Cardiac muscle cell (in vitro differentiated cells and primary cell): ENCODE measurements at places on chromosomes 1 and 21. TPM values are rescaled to one million over a fixed set of nuclear protein-coding genes. Genes with fewer than 3 reads are reported as not detected.

PTPN22 gene
- polyA plus RNA-seq = not detected in 2 replicates

CRYAA gene
- polyA plus RNA-seq = not detected in 2 replicates

S100A16 gene
- polyA plus RNA-seq = 110 and 120 TPM in 2 replicates

ILDR2 gene
- polyA plus RNA-seq = 3.3 and 5.0 TPM in 2 replicates

FAM151A gene
- polyA plus RNA-seq = 0.18 and 0.32 TPM in 2 replicates

CDCA8 gene
- polyA plus RNA-seq = 7.0 and 41.8 TPM in 2 replicates

SFPQ gene
- 174 and 193 TPM in 2 replicates for polyA plus RNA-seq

PHACTR4 gene
- 27.1 TPM in 2 replicates for polyA plus RNA-seq

SLC9C2 gene
- 0.05 and 0.87 TPM in 2 replicates for polyA plus RNA-seq

CLCNKB gene
- 24.8 and 84.3 TPM in 2 replicates for polyA plus RNA-seq

AMY1B gene
- polyA plus RNA-seq = not detected in 2 replicates

PADI4 gene
- not detected in 2 replicates for polyA plus RNA-seq

HS2ST1 gene
- 13.9 and 16.0 TPM in 2 replicates for polyA plus RNA-seq

LCE3D gene
- not detected in 2 replicates for polyA plus RNA-seq

MRPS21 gene
- polyA plus RNA-seq = 126 and 133 TPM in 2 replicates

CD48 gene
- 0.26 TPM in 1 of 2 replicates, not detected in the other for polyA plus RNA-seq

FOXD2 gene
- polyA plus RNA-seq = 0.02 TPM in 1 of 2 replicates, not detected in the other

NHLH2 gene
- 0.31 TPM in 1 of 2 replicates, not detected in the other for polyA plus RNA-seq

CAPN9 gene
- 0.87 and 1.2 TPM in 2 replicates for polyA plus RNA-seq

UBASH3A gene
- not detected in 2 replicates for polyA plus RNA-seq

OR6K2 gene
- polyA plus RNA-seq = not detected in 2 replicates

ELAPOR1 gene
- polyA plus RNA-seq = not detected in 2 replicates

SPRR2E gene
- not detected in 2 replicates for polyA plus RNA-seq

A3GALT2 gene
- polyA plus RNA-seq = 0.57 TPM in 1 of 2 replicates, not detected in the other

HES5 gene
- polyA plus RNA-seq = not detected in 2 replicates

DEPDC1 gene
- polyA plus RNA-seq = 4.9 and 29.8 TPM in 2 replicates

CA6 gene
- polyA plus RNA-seq = not detected in 2 replicates

CELA2A gene
- 0.38 TPM in 1 of 2 replicates, not detected in the other for polyA plus RNA-seq

FCAMR gene
- polyA plus RNA-seq = not detected in 2 replicates

VANGL1 gene
- polyA plus RNA-seq = 10.9 and 12.2 TPM in 2 replicates

PDZK1 gene
- 0.50 and 0.77 TPM in 2 replicates for polyA plus RNA-seq

CDA gene
- polyA plus RNA-seq = not detected in 2 replicates

RNU1-4 gene
- polyA plus RNA-seq = 3.8 TPM in 1 of 2 replicates, not detected in the other

LRRC8C gene
- 2.3 and 6.5 TPM in 2 replicates for polyA plus RNA-seq

ZNF670 gene
- 1.4 and 3.3 TPM in 2 replicates for polyA plus RNA-seq

PPM1J gene
- 20.1 and 28.6 TPM in 2 replicates for polyA plus RNA-seq

SPRR2G gene
- polyA plus RNA-seq = not detected in 2 replicates

SLC30A10 gene
- polyA plus RNA-seq = 0.59 and 1.5 TPM in 2 replicates

TARS2 gene
- 46.8 and 62.5 TPM in 2 replicates for polyA plus RNA-seq

CTSK gene
- 2.2 and 3.8 TPM in 2 replicates for polyA plus RNA-seq

FLG gene
- not detected in 2 replicates for polyA plus RNA-seq

SYNC gene
- 1.2 and 1.6 TPM in 2 replicates for polyA plus RNA-seq

CFHR5 gene
- polyA plus RNA-seq = not detected in 2 replicates

KRTAP21-2 gene
- polyA plus RNA-seq = not detected in 2 replicates

SH2D2A gene
- polyA plus RNA-seq = 1.1 and 5.2 TPM in 2 replicates

TEX38 gene
- 0.27 and 1.4 TPM in 2 replicates for polyA plus RNA-seq

CFAP141 gene
- polyA plus RNA-seq = not detected in 2 replicates

CYP2J2 gene
- polyA plus RNA-seq = 3.4 and 7.7 TPM in 2 replicates

VWA5B1 gene
- 0.37 TPM in 1 of 2 replicates, not detected in the other for polyA plus RNA-seq
